NCI-H748 treated with DMSO at 0.1 percent for 48 hours (cell line): ENCODE measurements at places on chromosomes 5 and 9.

DNA sequence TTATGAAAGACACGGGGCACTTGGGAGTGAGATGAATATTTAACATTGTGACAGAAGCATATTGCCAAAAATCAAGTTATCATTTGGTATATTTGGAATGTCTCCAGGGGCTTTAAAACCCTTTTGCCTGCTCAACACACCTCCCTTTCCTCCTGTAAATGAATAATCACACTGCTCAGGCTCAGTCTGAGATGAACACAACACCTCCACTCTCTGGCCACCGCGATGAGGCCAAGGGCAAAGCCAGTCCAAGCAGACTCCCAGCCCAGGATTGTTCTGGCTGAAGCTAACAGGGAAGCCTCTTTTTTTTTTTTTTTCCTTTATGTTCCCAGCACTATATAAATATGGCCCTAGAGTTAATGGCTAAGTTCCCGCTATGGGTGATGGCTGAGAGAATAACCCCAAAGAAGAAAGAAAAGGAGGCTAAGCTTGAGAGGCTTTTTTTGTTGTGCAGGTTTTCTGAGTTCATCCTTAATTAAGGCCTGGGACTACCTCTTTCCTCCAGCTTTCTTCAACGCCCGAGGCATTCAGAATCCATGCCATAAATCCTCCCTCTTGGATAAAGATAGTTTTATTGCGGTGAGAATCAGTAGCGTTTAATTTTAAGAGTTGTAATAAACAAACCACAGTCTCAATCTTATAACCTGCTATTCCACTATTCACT lies 10.5 kb upstream of the ERAP1 start:
- no peak for DNase-seq

DNA sequence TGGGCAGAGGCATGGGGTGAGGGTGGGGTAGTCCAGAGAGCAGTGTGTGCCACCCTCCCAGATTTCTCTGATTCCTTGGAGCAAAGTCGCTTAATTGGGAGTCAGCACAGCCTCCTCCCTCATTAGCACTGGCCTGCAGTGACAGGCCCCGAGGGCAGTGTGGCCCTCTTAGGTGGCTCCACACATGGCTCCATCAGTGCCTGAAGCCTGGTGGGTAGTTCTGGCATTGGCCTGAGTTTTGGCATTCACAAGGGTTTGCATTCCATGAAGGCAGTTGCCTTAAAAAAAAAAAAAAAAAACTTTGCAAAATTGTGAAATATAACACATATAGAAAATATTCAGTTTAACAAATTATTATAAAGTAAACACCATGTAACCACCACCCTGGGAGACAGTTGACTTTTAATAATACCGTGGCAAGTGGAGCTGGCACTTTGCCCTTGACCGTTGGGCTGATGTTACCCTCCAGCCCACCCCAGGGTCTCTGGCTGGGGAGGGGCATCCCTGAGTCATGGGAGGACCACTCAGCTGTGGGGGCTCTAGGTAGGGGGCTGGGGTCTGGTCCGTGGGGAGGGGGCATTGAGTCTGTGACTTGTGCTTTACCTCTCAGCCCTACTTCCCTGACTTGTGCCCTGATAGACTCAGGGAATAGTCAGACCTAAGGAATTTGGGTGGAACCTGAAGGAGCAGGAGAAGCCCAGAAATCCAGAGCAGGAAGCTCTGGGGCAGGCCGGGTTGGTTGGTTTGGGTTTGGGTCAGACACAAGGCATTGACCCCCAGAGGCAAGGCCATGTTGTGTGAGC lies 51.3 kb upstream of the PITX1 start:
- no peak for DNase-seq

DNA sequence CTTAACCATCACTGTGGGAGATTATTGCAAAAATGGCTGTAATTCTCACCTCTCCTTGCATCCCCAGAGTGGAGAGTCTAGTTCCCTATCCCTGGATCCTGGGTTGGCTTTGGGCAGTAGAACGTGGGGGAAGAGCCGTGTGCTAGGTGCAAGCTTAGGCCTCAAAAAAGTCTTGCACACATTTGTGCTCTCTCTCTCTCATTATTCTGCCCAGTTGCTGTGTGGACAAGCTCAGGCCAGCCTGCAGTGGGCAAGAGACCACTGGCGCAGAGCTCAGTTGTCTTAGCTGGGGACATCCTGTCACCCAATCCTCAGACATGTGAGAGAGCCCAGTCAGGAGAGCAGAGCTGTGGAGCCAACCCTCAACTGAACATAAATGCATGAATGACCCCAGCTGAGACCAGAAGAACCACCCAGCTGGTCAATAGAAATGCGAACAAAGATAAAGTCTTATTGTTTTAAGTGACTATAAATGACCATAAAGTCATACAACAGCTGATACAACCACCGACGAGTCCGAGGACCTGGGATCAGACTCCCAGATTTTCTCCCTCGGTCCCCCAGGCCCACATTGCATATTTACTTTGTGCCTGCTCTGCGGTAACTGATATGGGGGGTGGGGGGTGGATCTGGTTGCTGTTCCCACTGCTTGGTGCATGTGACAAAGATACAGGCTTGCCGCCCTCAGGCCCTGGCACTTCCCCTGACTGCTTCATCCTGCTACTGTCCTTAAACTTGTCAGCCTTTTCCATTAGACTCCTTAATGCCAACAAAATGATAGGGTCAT lies 166.4 kb upstream of the MVB12B start:
- DNase-seq: no peak

DNA sequence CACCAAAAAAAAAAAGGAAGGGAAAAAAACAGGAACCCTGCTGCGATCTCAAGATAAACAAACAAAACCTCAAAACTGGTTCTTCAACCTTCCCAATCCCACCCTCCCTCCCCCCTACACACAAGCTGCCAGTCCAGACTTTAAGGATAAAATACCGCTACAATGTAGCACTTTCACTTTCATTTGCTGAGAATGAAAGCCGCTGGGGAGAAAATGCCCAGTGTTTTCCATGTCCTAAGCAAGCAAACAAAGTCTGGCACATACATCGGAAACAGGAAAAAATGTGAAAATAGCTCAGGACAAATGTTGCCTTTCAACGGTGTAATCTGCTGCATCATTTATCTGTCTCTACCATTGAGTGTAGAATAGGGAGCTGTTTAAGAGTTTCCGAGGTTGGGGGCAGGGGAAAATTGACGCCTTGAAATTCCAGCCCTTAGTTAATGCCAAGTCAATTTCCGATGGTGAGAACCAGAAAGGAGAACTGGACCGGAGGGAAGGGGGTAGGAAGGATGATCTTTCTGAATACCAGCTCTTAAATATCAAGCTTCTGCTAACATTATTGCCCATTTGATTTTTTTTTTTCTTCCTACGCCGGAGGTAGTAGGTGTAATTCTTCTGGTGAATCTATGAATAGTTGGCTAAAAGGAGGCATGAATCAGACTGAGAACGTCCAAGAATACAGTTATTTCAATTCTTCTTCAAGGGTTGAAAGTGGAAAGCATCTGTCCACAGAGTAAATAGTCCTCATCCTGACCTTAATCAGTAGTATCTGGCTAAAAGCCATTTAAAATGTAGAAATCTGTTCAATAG lies 1.2 kb upstream of the ADAMTS6 start:
- peak; percentile 44 for DNase-seq

- DNase-seq: peak; percentile 82
Observed at GRCh38 chr5:38557308-38557710, 863 bp upstream of the LIFR start.

DNA sequence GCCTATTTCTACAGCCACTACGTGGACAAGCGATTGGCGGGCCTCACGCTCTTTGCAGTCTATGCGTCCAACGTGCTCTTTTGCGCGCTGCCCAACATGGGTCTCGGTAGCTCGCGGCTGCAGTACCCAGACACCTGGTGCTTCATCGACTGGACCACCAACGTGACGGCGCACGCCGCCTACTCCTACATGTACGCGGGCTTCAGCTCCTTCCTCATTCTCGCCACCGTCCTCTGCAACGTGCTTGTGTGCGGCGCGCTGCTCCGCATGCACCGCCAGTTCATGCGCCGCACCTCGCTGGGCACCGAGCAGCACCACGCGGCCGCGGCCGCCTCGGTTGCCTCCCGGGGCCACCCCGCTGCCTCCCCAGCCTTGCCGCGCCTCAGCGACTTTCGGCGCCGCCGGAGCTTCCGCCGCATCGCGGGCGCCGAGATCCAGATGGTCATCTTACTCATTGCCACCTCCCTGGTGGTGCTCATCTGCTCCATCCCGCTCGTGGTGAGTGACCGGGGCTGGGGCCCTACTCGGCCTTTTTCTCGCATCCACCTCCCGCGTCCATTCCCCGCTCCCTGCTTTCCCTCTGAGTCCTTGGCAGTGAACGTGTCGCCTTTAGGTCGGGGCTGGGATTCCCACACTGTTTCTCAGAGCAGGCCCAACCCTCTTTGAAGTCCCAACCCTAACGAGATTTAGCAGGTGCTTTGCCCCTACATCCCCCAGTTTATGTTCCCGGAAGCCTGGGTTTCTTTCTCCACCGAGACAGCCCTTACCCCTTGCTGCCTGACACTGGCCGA lies 1.8 kb downstream of the PTGER4 start:
- no peak for DNase-seq

DNA sequence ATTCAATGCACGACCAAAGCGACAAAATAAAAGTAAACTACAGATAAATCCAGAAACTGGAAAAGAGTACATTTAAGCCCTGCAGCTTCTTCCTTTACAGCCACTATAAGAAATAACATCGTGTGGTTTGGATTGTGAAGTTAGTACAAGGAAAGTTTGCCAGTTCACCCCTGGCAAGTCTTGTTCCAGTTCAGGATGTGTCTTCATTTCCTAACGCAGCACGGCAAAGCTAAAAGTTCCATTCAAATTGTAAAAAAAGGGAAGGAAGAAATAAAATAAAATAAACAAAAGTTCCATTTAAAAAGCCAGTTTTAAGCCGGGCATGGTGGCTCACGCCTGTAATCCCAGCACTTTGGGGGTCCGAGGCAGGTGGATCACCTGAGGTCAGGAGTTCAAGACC lies 83.3 kb upstream of the RETREG1 start:
- no peak for DNase-seq

DNA sequence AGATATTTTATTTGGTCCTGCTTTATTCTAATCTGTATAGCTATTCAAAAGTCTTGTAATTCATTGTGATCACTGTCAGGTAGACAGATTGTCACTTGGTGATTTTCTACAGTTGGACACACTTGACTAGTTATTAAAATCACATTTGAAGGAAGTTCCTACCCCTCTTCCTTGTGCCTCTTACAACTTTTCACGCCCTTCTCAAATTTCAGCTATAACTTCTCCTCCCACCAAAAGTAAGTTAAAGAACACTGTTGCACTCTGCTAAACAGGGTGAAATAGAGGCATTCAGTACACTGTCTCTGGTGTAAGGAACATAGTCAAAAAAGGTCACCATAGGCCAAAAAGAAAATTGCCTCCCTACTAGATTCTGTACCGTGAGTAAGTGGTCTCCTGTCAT lies 142.1 kb upstream of the POU5F2 start:
- DNase-seq: peak; percentile 76

DNA sequence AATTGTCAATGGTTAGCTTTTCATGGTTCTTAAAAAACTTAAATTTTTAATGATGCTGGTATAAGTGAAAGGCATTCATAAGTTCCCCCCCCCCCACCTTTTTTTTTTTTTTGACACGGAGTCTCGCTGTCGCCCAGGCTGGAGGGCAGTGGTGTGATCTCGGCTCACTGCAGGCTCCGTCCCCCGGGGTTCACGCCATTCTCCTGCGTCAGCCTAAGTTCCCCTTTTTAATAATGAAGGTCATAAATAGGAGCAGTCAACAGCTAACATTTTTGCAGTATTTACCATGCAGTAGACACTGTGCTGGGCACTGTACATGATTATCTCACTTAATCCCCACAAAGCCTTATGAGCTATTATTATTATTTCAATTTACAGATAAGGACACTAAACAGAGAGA lies 556.3 kb downstream of the PDE4D start:
- DNase-seq: no peak

- no peak for DNase-seq
Observed at GRCh38 chr5:99878830-99879229, 656.3 kb upstream of the FAM174A start.

- DNase-seq: no peak
Observed at GRCh38 chr5:133534566-133534965, 77.8 kb downstream of the FSTL4 start.

DNA sequence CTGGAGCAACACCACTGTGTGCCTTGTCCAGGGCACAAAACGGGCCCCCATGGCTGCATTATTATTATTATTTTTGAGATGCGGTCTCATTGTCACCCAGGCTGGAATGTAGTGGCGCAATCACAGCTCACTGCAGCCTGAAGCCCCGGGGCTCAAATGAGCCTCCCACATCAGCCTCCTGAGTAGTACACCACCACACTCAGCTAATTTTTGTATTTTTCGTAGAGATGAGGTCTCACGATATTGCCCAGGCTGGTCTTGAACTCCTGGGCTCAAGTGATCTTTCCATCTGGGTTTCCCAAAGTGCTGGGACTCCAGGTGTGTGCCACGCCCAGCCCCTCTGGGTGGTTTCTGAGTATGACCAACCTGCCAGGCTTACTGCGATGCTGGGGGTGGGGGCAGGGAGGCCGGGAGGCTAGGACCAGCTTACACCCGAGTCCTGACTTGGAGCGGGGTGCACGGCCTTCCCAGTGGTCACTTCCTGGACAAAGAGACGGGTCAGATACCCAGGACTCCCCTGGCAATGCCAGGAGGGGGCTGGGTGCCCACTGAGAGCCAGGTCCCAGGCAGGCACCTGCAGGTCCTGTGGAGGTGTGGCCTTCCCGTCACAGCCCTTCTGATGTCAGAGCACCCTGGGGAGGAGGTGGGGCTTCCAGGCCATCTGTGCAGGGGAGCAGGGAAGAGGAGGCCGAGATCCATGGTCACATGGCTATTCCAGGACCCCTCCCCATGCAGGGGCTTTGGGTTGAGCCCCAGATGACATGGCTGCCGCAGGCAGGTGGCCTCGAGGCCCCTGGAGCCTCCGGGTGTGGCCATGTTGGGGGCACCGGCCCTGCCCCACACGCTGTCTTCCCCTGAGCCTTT lies 8.3 kb upstream of the NRARP start:
- DNase-seq: no peak

DNA sequence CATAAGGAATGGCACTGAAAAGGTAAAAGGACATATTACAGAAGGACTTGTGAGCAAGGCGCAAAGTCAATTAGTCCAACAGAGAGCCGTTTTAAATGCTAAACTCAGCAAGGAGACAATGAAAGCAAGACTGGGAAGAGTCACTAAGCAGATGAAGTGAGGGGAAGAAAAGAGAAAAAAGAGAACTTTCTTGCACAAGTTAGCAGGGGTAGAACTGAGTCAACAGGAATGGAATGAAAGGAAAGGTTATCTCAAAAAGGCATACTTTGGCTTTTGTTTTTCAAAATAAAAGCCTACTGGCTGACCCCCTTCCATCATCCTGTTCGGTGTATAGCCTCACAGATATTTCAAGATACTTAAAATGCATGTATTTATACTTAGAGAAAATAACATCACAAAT lies 75.0 kb downstream of the NR6A1 start:
- no peak for DNase-seq

GRCh38 chr9:106020186-106020585 lies 325.8 kb downstream of the TMEM38B start:
- DNase-seq: no peak

GRCh38 chr5:2018390-2018724 lies 135.6 kb upstream of the IRX4 start:
- DNase-seq: no peak

DNA sequence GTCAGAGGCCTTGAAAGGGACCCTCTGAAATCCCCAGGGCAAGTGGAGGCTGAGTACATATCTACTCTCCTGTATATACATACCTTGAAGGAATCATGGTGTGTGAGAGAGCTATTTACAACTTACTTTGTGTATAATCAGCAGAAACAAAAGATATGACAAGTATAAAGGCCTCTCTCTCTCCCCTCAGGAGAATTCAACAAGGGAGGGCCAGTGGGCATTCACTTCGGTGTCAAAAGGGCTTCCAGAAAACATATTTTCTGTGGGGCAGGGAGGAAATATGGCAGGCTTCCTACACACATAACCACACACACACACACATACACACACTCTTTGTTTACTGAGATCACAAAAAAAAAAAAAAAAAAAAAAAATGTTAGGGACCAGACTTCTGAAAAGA lies 181.7 kb downstream of the BNC2 start:
- no peak for DNase-seq
